NCI-H2227 treated with DMSO at 0.1 percent for 48 hours (cell line): ENCODE measurements at places on chromosomes 5 and 9.

DNA sequence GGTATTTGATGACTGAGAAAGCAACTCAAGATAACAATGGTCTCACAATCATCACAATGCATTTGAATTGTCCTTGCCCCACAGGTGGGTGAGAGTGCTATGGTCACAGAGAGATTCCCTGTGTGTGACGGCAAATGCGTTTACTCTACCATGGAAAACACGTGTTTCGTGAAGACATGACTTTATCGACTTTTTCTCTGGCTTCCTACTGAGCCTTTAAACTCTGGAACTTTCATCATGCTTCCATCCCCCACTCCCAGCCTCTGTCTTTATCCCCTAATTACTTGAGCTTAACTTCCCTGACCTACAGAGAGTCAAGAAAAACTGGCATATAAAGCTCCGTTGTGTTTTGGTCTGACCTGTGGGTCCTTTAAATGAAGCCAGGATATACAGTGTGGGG, 414.1 kb upstream of the CLINT1 start:
- peak; percentile 36 for DNase-seq

DNA sequence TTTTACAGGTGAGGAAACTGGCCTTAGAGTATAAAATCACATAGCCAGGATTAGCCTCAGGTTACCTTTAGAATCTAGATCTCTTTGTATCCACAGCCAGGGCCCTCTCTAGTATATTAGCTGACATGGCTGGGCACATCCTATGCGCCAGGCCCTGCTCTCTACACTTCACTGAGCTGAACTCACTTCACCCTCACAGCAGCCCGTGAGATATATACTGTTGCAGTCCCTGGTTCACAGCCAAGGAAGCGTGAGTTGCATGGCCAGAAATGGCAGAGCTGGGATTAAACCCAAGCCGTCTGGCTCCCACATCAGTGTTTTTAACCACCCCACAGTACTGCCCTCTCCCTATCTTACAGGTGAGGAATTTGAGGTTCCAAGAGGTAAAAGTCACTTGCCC, 58.4 kb downstream of the DAB2IP start:
- DNase-seq: no peak

GRCh38 chr9:131500377-131500776, 2.3 kb upstream of the POMT1 start:
- DNase-seq: no peak

DNA sequence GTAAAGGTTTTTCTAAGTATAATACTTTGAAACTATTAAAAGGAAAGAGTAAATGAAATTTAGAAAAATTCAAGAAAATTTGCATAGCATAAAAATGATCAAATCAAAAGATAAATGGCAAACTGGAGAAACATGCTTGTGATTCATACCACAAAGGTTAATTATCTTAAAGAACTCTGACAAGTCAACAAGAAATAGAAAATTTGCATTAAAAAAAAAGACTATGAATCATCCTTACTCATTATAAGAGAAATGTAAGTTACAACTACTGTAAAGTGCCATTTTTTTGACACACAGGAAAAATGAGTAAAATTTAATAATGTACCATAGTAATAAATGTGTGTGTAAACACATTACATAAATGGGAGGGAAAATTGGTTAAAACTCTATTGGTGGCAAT, 624.4 kb upstream of the C9orf72 start:
- DNase-seq: no peak

DNA sequence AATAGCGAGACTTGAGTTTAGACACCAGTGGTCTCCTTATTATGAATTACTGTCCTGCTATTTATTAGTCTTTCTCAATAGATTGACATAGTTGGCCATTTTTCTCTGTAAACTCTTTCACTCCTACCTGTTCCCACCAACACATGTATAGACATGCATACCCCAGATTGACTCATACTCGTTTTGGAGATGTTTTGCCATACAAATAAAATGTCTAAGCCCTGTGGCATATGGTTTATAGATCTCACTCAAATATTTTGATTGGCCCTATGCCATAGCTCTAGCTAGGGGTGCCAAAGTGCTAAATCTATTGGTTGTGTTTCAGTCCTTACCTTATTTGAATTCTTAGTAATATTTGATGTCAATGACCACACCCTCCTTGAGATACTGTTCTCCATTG, 42.3 kb downstream of the CAMK4 start:
- DNase-seq: no peak

DNA sequence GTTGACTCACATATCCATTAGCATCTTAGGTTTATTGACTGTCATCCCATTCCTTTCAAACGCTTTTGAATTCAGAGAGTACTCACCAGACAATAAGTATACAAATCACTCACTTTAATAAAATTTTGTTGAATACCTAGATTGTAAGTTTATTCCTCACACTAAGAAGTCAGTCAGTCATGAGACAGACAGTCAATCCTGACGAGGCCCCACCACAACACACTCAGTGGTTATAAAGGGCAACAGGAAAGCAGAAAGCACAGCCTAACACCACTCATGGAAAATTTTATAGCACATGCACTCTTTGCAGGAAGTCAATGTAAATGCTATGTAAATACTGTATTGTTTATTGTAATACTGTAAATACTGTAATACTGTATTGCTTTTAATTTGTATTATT, 176.3 kb upstream of the PTGER4 start:
- no peak for DNase-seq

GRCh38 chr5:90479611-90480385, 5.1 kb downstream of the POLR3G start:
- DNase-seq: no peak

- no peak for DNase-seq
These were observed 18.9 kb downstream of the OGN start for GRCh38 chr9:92385477-92385876.

DNA sequence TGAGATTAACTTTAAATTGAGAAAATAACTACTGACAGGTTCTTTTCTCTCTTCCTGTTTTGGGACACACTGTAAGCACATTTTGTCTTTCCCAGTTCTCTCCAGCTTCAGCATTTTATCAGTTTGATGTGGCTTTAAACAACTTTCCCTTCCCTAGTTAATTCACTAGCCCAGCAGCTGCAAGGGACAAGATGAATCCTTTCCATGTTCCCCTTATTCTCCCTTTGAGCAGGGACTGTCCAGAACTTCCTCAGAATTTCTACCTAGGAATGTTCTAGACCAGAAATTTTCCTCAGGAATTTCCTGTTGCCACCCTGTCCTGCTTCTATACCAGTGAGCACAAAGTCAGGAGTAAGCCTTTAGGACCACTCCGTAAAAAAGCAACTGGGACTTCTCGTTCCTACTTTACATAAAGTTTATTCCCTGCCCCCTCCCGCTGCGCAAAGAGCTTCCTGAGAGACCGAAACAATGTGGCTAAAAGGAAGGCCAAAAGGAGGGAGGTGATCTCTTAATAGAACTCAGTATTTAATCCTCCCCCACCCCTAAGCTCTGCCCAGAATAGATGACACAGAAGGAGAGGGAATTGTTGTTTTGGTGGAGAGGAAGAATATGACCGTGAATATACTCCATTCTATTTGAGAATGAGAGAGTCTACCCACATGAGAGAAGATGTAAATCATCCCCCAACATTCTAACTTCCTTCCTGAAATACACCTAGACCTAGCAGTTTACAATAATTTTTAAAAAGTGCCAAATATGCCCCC, 61.9 kb downstream of the GLIS3 start:
- no peak for DNase-seq

DNA sequence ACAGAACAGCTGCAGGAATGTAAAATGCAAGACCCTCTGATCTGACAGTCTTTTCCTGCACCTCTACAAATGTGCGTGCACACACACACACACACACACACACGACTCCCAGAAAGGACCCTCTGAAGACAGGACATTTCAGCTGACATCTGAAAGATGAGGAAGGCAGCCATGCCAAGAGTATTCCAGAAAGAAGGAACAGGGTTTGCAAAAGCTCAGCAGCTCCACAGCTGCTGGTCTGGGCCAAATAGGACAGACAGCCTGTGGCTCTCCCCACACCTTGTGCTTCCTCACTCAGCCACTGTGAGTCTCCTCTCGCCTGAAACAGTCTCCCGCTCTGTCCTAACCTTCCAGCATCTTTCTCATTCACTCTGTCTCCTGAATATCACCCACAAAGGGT, 189.0 kb downstream of the PALM2AKAP2 start:
- DNase-seq: no peak

- no peak for DNase-seq
These were observed 255.0 kb downstream of the NDUFS4 start for GRCh38 chr5:53815471-53815870.

DNA sequence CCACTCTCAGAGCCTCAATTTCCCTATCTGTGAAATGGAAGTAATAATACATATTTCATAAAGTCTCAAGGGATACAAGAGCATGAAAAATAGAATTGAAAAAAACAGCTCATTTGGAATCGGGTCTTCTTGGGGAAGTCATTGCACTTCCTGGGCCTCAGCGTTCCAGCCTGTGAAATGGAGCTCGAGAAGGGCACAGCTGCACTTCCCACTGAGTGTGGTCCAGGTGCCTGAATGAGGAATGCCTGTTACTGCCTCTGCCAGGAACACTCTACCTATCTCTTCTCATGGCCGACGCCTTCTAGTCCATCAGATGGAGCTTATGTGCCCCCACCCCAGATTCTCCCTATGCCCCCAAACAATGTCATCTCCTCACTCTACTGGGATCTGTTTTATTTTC, 924 bp upstream of the NEURL1B start:
- no peak for DNase-seq

DNA sequence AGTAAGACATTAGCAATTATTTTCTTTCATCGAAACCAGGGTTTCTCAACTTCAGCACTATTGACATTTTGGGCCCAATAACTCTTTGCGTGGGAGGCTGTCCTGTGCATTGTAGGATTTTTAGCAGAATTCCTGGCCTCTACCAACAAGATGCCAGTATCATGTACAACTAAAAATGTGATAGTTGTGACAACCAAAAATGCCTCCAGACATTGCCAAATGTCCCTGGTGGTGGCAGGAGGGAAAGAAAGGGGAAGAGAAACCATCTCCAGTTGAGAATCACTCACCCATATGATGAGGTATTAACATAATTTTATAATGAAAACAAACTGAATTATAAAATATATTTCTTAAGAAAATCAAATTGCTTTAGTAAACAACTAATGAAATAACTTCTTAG, 406.1 kb downstream of the RAB3C start:
- no peak for DNase-seq

DNA sequence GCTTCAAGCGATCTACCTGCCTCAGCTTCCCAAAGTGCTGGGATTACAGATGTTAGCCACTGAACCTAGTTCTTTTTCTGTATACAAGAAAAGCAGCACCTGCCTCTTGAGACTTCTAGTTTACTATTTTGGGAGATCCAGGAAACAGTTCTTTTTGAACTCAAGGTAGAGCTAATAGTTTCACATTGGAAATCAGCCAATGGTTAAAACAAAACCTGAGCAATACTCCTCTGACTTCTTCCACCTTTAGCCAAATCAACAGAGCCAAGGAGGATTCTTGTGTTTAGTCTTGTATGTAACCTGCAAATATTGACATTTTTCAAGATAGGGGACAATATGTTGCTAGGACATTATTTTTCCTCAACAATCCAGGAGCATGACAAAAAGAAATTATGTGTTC, 349.4 kb downstream of the SH3GL2 start:
- no peak for DNase-seq

DNA sequence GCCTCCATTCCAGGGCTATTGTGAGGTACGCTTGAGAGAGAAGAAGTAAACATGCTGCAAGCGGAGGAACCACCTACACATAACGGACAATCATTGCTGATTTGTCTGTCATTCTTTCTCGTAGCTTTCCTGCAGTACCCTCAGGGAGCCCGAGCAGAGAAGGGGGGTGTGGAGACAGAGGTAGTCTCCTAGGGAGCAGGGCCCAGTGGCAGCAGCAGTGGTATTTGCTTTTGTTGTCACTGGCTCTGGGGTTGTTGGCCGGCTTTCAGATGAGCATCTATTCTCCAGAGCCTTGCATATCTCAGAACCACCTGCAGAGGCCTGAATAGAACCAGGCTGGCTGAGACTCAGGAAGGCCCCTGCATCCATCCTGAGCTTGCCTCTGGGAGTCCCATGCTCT, 19.9 kb downstream of the ENHO start:
- no peak for DNase-seq

GRCh38 chr5:17070647-17071046, 134.6 kb upstream of the MYO10 start:
- no peak for DNase-seq

DNA sequence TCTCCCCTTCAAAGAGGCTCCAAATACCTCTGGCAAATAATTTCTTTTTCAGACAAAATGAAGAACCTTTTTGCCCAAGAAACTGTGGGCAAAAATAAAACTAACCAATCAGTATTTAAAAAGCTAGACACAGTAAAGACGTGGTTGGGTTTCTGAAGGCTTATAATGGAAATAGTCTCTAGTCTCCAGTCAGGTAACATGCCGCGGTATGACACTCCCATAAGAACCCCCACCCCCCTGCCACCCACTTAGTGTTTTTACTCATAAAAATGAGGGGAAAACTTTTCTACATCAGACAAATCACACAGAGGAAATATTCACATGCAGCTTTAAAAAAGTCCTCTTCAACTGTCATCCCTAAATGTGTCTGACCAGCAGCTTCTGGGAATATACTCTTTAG, 105.3 kb downstream of the THBS4 start:
- DNase-seq: no peak

DNA sequence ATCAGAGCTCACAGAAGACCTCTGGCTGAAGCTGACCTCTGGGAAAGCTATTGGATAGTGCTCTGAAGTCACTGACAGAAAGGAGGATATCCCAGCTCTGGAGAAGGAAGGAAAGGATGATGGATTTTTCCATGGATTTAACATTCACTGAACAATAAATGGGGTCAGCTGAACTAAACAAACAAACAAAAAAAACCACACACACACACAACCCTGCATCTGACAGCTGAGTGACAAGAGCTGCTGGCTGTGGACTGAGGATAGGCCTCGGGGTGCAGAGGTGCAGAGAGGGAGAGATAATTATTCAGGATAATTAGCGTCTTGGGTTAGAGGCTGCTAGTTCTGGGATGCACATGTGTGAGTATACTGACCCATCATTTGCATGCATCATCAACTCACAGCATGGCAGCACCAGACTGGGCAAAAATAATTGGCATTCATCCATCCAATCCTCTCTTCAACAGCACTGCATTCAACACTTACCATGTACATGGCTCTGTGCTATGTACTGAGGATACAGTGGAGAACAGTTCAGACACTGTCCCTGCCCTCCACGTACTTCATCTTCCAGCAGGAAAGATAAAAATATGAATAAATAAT, 131.4 kb upstream of the TRIM32 start:
- no peak for DNase-seq

DNA sequence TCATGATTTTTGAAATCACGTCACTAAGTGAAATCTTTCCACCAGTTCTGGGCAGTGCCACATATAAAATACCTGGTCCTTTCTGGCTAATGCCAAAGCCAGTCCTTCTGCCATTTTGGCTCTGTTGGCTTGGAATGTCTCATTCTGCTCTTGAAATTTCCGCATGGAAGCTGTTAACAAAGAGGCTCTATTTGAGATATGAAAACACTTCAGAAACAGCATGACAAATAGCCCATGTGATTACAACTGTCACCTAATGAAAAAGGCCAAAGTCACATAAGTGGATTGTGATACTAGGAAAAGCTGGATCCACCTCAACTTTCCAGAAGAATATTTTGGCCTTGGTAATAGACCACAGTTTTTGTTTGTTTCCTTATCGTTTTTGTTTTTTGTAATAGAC, 12.8 kb downstream of the GOLGA1 start:
- DNase-seq: no peak

GRCh38 chr9:108836781-108837180, 19.0 kb downstream of the ACTL7B start:
- no peak for DNase-seq

GRCh38 chr5:111299067-111299481, 74.9 kb downstream of the CAMK4 start:
- DNase-seq: no peak
